K562 (cell line): ENCODE measurements at places on chromosomes 16 and 17. TPM values are rescaled to one million over a fixed set of nuclear protein-coding genes. Genes with fewer than 3 reads are reported as not detected.

The PLK1 gene
- 139 and 152 TPM in 2 replicates for total RNA-seq

The SLC6A2 gene
- total RNA-seq, result not detected in 2 replicates

The RPGRIP1L gene
- total RNA-seq, result 4.5 and 5.3 TPM in 2 replicates

The SLFN14 gene
- total RNA-seq, result 3.2 and 4.3 TPM in 2 replicates

The MSL1 gene
- total RNA-seq, result 48.6 and 61.8 TPM in 2 replicates

The ADAD2 gene
- not detected in 2 replicates for total RNA-seq

The ICAM2 gene
- total RNA-seq, result 60.6 and 65.4 TPM in 2 replicates

The ASGR2 gene
- 0.29 TPM in 1 of 2 replicates, not detected in the other for total RNA-seq

GRCh38 chr17:72984145-72984925 is 108.2 kb downstream of the SLC39A11 start:
- H3K4me1 ChIP-seq, result peaks cover 10% of the 10 kb centered on the region
- no peaks in the 10 kb centered on the region for H3K36me3 ChIP-seq
- no peak for DNase-seq

- no peaks in the 10 kb centered on the region for H3K27me3 ChIP-seq
- H3K36me3 ChIP-seq, result no peaks in the 10 kb centered on the region
- no peak for DNase-seq
- no peak overlapping the region for H3K4me3 ChIP-seq
- H3K27ac ChIP-seq, result no peak overlapping the region
Observed at GRCh38 chr17:11340803-11341202, 99.8 kb downstream of the SHISA6 start.

DNA sequence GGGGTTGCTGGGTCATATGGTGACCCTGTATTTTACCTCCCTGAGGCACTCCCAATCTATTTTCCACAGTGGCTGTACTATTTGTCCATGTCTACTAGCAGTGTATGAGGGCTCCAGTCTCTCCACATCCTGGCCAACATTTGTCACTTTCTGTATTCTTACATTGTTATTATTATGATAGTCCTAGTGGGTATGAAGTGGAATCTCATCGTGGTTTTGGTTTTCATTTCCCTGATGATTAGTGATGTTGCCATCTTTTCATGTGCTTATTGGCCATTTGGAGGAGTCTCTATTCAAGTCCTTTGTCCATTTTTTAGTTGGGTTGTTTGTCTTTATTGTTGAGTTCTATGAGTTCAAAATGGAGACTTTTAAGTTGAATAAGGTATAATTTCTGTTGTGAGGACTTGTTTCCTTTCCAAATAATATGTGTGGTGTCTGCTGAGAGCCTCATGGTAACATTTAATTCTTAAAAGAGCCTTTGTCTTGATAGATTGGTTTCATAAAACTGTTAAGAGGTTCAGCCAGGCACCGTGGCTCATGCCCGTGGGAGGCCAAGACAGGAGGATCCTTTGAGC is 108.2 kb downstream of the RPTOR start:
- no peak overlapping the region for H3K27ac ChIP-seq
- no peak overlapping the region for H3K4me3 ChIP-seq
- H3K27me3 ChIP-seq, result no peaks in the 10 kb centered on the region
- DNase-seq, result no peak
- H3K4me1 ChIP-seq, result peaks cover 17% of the 10 kb centered on the region

DNA sequence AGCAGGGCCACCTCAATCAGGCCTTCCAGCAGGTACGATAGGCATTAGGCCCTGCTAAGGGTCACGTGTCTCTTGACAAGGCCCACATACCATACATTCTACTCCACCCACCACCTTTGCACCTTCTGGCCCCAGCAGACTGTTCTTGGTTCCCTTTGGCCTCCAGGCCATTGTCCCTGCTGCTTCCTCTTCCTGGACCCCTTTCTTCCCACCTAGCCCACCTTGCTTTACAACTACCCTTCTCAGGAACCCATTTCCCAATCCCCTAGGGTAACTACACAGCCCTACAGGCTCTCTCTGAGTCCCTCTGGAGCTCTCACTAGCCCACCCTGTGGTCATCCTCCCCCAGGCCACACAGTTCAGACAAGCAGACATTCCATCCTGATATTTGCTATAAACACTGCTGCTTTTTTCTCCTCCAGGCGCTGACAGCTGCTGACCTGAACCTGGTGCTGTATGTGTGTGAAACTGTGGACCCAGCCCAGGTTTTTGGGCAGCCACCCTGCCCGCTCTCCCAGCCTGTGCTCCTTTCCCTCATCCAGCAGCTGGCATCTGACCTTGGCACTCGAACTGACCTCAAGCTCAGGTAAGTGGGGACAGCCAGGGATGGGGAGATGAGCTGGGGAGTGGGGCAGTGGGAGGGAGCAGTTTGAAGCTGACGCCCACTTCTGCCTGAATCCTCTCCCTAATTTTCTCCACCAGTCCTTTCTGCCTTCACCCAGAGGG is 1.4 kb upstream of the NRN1L start:
- H3K27ac ChIP-seq, result no peak overlapping the region
- H3K27me3 ChIP-seq, result no peaks in the 10 kb centered on the region
- H3K4me1 ChIP-seq, result peaks cover 6% of the 10 kb centered on the region; the same call in 2 of the 3 replicates
- no peak overlapping the region for H3K4me3 ChIP-seq

- no peak for DNase-seq
- no peaks in the 10 kb centered on the region for H3K27me3 ChIP-seq
- no peak overlapping the region for H3K27ac ChIP-seq
Observed at GRCh38 chr16:64808474-64808873, 313.4 kb downstream of the CDH11 start.

GRCh38 chr17:72005332-72006163 is 115.3 kb upstream of the SOX9 start:
- no peak for DNase-seq
- no peaks in the 10 kb centered on the region for H3K4me1 ChIP-seq
- no peaks in the 10 kb centered on the region for H3K36me3 ChIP-seq
- no peaks in the 10 kb centered on the region for H3K27me3 ChIP-seq
- no peak overlapping the region for H3K4me3 ChIP-seq
- H3K27ac ChIP-seq, result no peak overlapping the region

- H3K4me3 ChIP-seq, result no peak overlapping the region
- H3K27ac ChIP-seq, result no peak overlapping the region
- peak; percentile 20 for DNase-seq
- H3K4me1 ChIP-seq, result peaks cover 82% of the 10 kb centered on the region
- H3K36me3 ChIP-seq, result peaks cover 66% of the 10 kb centered on the region
Observed at GRCh38 chr17:75846692-75847613, 2.7 kb upstream of the UNC13D start.

DNA sequence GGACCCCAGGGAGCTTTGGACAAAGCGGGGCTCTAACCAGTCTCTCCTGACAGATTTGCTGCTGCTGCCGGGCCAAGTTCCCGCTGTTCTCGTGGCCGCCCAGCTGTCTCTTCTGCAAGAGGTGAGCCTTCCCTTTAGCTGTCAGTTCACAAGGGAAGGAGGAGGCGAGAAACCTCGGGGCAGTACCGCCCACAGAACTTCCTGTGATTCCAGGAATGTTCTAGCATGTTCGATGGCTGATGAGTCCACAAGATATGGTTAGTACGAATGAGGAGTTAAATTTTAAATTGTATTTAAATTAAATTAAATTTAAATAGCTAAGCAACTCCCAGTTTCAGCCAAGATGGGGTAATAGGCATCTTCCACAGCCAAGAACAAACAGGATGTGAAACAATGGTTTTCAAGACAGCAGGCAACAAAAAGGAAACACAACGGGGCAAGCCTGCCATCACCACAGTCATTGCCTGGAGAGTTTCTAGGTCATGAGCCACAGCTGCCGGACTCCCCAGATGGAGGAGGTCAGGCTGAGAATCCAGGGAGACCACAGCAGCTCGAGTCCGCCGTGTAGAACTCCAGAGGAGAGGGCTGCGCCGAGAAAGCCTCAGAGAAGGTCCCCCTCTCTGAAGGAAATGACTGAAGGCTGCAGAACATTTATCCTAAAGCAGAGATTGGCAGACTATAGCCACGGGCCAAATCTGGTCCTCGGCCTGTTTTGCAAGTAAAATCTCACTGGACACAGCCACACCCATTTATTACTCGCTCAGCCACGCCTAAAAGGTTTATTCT is 9.5 kb upstream of the TCF25 start:
- H3K4me3 ChIP-seq, result no peak overlapping the region
- DNase-seq, result no peak
- H3K4me1 ChIP-seq, result peaks cover 25% of the 10 kb centered on the region
- no peaks in the 10 kb centered on the region for H3K27me3 ChIP-seq
- no peak overlapping the region for H3K27ac ChIP-seq

DNA sequence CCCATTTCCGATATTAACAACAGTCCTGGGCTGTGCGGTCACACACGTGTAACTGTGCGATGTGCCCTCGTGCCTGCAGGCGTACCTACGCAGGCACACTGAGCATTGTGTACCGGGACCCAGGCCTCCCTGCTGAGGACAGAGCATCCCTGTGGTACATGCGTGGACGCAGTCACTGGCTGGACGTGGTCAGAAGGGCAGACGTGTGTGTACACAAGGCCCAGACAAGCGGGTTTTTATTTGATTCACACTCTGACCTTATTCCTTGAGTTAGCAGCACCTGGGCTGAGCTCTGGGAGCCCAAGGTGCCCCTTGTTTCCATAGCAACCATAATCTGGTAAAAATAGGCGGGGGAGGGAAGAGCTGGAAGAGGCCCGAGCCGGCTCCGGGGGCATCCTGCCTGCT is 19.5 kb downstream of the RAP1GAP2 start:
- no peak overlapping the region for H3K27ac ChIP-seq
- H3K27me3 ChIP-seq, result no peaks in the 10 kb centered on the region; the same call in 2 of the 3 replicates
- no peak for DNase-seq
- no peak overlapping the region for H3K4me3 ChIP-seq

DNA sequence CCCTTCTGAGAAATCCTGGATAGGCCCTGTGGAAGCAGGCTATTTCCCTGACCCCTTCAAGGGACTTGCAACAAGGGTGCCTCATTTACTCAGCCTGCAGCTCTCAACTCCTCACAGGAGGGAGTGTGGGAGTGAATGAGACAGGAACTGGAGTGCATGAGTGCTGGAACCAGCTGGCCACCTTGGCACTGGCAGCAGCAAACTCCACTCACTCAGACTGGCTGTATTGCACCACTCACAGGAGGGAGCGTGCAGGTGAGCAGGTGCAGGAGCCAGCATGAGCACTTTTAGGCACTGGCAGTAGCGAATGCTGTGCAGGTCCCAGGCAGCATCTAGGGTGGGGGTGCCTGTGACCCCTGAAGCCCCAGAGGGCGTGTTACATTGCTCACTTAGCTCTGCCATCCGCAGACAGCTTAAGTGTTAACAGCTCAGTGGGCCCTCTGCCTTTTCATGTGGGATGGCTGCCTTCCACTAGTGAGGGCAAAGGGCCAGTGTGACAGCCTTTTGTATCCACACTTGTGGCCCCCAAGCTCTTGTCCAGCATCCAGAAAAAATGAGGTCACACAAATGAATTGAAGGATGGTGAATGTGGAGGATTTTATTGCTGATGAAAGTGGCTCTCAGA is 11.0 kb upstream of the ZNHIT3 start:
- no peak overlapping the region for H3K27ac ChIP-seq
- no peaks in the 10 kb centered on the region for H3K36me3 ChIP-seq
- DNase-seq, result no peak
- no peak overlapping the region for H3K4me3 ChIP-seq
- H3K27me3 ChIP-seq, result peaks cover 15% of the 10 kb centered on the region; the same call in 1 of the 2 replicates
- H3K4me1 ChIP-seq, result no peaks in the 10 kb centered on the region

- no peak overlapping the region for H3K27ac ChIP-seq
- H3K4me1 ChIP-seq, result peaks cover 21% of the 10 kb centered on the region
- H3K4me3 ChIP-seq, result no peak overlapping the region
- peaks cover 27% of the 10 kb centered on the region for H3K27me3 ChIP-seq
- no peaks in the 10 kb centered on the region for H3K36me3 ChIP-seq
Observed at GRCh38 chr16:56193951-56194726, 2.9 kb downstream of the GNAO1 start.

DNA sequence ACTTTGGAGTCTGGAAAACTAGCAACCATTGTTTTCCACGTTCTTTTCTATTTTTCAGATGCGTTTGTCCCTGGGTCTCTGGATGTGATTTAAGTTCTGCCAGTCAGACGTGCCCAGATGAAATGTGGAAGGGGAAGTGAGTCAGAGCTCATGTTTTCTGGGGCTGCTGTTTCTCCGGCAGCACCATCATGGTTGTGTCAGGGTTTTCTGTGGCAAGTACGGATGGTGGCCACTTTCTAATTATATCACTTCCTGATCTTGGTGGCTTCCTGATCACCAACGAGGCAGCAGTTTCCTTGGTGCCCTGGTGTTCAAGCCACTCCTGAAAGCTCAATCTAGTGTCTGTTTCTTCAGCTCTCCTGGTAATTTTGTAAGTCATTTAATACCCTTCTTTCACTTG is 31.4 kb upstream of the PMFBP1 start:
- DNase-seq, result no peak
- H3K4me3 ChIP-seq, result no peak overlapping the region
- no peaks in the 10 kb centered on the region for H3K4me1 ChIP-seq
- no peaks in the 10 kb centered on the region for H3K36me3 ChIP-seq
- peaks cover 18% of the 10 kb centered on the region for H3K27me3 ChIP-seq

DNA sequence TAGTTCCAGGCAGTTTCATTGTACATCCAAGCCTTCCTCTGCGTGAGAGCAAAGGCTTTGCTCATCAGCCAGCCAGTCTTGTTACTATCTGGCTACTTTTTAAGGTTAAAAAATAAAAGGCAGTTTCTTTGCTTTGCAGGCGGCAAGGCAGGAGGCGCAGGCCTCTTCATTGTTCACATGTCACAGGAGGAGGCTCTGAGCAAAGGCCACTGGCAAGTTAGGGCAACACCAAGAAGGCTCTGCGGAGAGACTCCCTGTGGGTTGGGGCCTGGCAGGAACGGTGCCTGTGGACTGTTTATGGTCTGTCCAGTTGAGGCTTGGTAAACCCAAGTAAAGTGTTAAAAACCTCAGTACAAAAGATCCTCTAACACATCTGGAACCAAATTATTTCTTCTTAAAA is 3.9 kb upstream of the NT5C start:
- H3K27me3 ChIP-seq, result no peaks in the 10 kb centered on the region
- peaks cover 53% of the 10 kb centered on the region for H3K36me3 ChIP-seq
- no peak for DNase-seq
- peaks cover 8% of the 10 kb centered on the region; the same call in 2 of the 3 replicates for H3K4me1 ChIP-seq

- DNase-seq, result no peak
- H3K36me3 ChIP-seq, result no peaks in the 10 kb centered on the region
- H3K4me3 ChIP-seq, result no peak overlapping the region
Observed at GRCh38 chr16:88358023-88358420, 24.7 kb upstream of the ZNF469 start.

DNA sequence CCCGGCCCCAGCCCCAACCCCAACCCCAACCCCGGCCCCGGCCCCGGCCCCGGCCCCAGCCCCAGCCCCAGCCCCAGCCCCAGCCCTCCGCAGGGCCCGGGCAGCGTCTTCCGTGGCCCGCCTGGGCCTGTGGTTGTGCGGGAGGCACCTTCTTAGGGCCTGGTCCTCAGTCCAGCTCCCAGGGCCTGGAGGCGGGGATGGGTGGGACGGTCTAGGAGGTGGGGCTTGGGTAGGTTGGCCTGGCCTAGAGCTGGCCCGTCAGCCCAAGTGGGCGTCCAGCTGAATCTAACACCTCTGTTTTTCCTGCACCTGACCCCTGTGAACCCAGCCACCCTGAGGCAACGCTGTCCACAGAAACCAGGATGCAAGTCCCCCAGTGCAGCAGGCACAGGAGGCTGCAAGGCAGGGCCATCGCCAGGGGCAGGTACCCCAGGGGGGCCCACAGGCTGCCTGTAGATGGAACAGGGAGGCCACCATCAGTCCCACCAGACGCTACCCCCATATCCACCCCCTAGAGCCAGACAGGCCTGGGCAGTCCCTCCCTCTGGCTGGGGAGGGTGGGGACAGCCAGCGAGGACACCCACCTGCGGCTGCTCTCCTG is 8.8 kb downstream of the MSLN start:
- H3K27me3 ChIP-seq, result peaks cover 6% of the 10 kb centered on the region; the same call in 1 of the 2 replicates
- no peak for DNase-seq
- H3K36me3 ChIP-seq, result no peaks in the 10 kb centered on the region
